Endodermal cell (in vitro differentiated cells): ENCODE measurements at places on chromosomes 11 and 22. TPM values are rescaled to one million over a fixed set of nuclear protein-coding genes. Genes with fewer than 3 reads are reported as not detected.

Gene TEF
- 7.9 to 13.1 TPM (median 9.7 TPM) in 3 replicates for total RNA-seq

Gene MARK2
- total RNA-seq: 28.9 to 45.3 TPM (median 39.7 TPM) in 3 replicates

Gene ADM2
- total RNA-seq: 4.0 and 4.6 TPM in 2 replicates

Gene APOBEC3H
- total RNA-seq: not detected in 2 replicates

Gene MPZL3
- 4.2 to 5.7 TPM (median 5.5 TPM) in 3 replicates for total RNA-seq

Gene CFAP300
- 3.5 to 5.2 TPM (median 3.6 TPM) in 3 replicates for total RNA-seq

Gene XBP1
- total RNA-seq: 111 TPM in 2 replicates

Gene DDTL
- 1.1 to 1.9 TPM (median 1.2 TPM) in 3 replicates for total RNA-seq

Gene IFITM10
- total RNA-seq: 1.0 and 1.1 TPM in 2 replicates

GRCh38 chr11:8684600-8685290 lies 2.2 kb downstream of the RPL27A start:
- no peak overlapping the region for H3K27ac ChIP-seq
- peak overlapping the region; percentile 100 for H3K4me3 ChIP-seq
- no peak for DNase-seq
- no peaks in the 10 kb centered on the region for H3K27me3 ChIP-seq
- peaks cover 27% of the 10 kb centered on the region for H3K4me1 ChIP-seq
- peaks cover 50% of the 10 kb centered on the region for H3K36me3 ChIP-seq

DNA sequence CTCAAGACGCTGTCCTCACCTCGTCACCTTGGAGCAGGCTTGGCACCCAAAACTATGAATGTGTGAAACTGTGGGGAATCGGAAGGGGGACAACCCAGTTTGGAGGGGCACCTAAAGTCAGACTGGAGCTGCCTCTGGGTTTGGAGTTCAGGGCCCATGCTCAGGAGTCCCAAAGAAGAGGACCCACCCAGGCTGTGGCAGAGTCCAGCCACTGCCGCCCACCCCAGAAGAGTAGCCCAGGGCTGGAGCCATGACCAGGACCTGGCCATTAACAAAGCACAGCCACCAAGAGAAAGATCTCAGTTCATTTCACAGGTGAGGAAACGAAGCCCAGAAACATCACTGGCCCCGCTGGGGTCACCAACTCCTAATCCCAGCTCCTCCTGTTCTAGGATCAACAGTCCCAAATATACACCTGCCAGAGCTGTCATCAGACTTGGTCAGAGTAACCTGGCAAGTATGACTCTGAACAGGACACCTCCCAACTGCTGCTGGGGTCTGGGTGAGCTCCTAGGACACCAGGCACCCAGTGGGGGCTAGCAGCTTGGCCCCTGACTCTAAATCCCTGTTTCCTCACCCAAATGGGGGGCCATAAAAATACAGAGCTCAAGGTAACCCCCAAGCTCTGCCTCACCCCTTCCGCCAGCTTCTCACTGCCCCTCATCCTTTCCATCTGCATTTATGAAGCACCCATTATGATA lies 2.7 kb downstream of the RAB3IL1 start:
- H3K4me1 ChIP-seq: no peaks in the 10 kb centered on the region
- H3K27ac ChIP-seq: no peak overlapping the region
- DNase-seq: no peak
- H3K27me3 ChIP-seq: peaks cover 10% of the 10 kb centered on the region

DNA sequence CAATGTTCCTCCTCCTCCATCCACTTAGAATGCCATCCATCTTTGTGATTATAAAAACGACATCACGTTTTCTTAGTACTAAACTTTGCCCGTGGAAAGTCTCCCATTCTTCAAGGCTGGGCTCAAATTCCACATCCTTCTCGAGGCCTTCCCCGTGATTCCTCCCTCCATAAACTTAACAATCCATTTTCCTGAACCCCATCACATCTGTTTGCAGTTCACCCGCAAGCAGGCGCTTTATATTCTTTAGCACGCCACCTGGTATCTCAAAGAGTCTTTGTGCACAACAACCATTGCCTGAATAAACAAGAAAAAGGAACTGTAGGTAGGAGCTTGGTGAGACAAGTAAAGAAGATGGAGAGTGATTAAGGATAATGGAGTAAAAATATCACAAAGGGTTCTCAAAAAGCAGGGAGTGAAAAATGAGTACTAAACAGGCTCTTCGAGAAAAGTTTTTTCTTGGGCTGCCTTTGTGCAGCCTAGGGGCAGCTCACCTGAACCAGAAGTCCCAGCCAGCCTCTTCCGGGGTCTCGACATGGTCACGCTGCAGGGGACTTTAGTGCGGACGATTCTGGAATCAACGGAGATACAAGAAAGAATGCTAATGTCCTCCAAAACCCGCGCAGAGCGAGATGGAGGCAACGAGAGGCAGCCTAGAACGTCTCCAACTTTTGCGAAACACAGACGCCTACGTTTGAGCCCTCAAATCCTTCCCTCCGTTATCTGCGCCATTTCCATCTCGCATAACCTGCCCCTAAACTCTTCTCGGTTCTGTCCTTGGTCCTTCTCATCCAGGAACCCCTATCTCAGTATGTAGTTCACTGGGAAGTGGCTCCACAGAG lies 585 bp downstream of the THYN1 start:
- no peaks in the 10 kb centered on the region for H3K27me3 ChIP-seq
- DNase-seq: peak; percentile 62
- H3K4me3 ChIP-seq: peak overlapping the region; percentile 99
- peaks cover 34% of the 10 kb centered on the region for H3K36me3 ChIP-seq
- no peaks in the 10 kb centered on the region for H3K4me1 ChIP-seq
- no peak overlapping the region for H3K27ac ChIP-seq

DNA sequence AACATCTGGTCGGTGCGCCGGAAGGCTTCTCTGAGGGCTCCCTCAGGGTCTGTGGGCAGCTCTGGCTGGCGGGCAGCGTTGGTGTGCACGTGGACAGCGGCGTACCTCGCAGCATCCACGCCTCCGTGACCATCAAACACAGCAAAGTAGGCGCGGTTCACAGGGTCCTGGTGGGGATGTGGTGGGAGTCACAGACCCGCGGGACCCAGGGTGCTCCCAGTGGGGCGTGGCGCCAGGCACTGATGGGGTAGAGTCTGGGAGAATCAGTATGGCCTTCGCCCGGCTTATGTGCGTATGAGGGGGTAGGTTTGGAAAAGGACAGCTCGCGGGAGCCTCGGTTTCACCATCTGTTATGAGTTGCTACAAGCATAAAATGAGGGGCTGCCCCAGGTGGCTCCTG lies 19.2 kb downstream of the PPM1F start:
- peaks cover 4% of the 10 kb centered on the region for H3K4me1 ChIP-seq
- no peaks in the 10 kb centered on the region for H3K27me3 ChIP-seq
- no peak for DNase-seq
- no peak overlapping the region for H3K4me3 ChIP-seq
- peaks cover 59% of the 10 kb centered on the region for H3K36me3 ChIP-seq
- no peak overlapping the region for H3K27ac ChIP-seq

- peak; percentile 62 for DNase-seq
- H3K36me3 ChIP-seq: peaks cover 12% of the 10 kb centered on the region
- H3K4me3 ChIP-seq: no peak overlapping the region
- H3K27me3 ChIP-seq: no peaks in the 10 kb centered on the region
Observed at GRCh38 chr22:46528121-46528610, 9.3 kb downstream of the CELSR1 start.

DNA sequence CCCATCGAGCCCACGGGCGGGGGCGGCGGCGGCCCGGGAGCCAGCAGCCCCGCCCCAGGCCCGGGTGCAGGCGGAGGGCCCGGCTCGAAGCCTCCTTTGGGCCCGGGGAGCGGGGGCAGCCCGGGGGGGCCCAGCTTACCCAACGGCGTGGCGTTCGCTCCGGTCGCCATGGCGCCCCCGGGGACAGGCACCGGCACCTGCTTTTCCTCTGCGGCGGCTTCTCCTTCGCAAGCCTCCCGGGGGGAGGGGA lies 194 bp downstream of the SF1 start:
- no peaks in the 10 kb centered on the region for H3K27me3 ChIP-seq
- peak overlapping the region; percentile 64 for H3K4me3 ChIP-seq
- DNase-seq: no peak
- H3K36me3 ChIP-seq: peaks cover 44% of the 10 kb centered on the region
- peaks cover 5% of the 10 kb centered on the region for H3K4me1 ChIP-seq

DNA sequence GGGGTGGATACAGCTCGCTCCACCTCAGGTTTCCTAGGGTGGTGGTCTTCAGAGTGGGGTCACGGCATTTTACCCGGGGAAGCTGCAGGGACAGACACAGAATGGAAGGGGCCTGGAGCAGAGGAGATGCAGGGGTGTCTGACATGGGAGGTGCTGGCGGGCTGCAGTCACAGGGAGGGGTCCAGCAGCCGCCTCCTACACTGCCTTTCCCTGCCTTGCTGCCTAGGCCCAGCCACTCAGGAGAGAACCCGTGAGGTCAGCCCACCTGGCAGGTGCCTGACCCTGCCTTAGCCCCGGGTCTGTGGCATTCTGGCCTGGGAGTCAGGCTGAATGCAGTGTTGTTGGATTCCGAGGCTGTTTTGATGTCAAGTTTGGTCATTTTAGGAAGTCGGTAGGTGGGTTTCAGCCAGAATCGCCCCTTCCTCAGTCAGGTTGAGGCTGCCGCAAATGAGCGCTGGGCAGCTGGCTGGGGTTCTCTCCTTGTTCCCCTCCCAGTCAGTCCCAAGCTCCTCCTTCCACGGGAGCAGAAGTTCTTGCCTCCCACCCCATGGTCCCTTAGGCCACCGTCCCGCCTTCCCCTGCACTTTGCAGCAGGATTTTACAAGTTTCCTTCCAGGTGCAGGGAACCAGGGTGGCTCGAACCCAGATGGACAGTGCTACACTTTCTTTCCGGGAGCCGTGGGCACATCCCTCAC lies 294.5 kb downstream of the TBC1D22A start:
- H3K36me3 ChIP-seq: peaks cover 5% of the 10 kb centered on the region
- no peak for DNase-seq
- H3K27ac ChIP-seq: no peak overlapping the region
- no peaks in the 10 kb centered on the region for H3K27me3 ChIP-seq
- no peak overlapping the region for H3K4me3 ChIP-seq

GRCh38 chr11:43268786-43269185 lies 43.0 kb upstream of the API5 start:
- H3K27me3 ChIP-seq: no peaks in the 10 kb centered on the region
- DNase-seq: no peak
- no peak overlapping the region for H3K27ac ChIP-seq
- H3K4me1 ChIP-seq: no peaks in the 10 kb centered on the region
- H3K36me3 ChIP-seq: no peaks in the 10 kb centered on the region

DNA sequence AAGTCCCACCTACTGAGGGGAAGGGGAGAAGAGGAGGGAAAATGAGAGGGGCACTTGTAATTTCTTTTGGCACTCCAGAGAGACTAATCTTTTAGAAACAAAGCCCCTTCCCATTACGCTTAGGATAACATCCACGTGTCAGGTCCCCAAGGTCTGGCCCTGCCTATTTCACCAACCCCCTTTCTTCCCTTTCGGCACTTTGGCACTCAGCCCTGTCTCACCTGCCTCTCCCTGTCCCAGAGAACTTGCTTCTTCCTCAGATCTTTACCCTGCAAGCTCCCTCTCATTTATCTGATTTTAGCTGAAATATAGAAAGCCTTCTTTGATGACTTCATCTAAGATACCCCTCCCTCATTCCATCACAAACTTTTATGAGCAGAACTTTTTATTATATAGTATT lies 55.5 kb downstream of the RASSF10 start:
- peaks cover 4% of the 10 kb centered on the region for H3K4me1 ChIP-seq
- no peak overlapping the region for H3K27ac ChIP-seq
- H3K36me3 ChIP-seq: no peaks in the 10 kb centered on the region
- DNase-seq: no peak
- H3K27me3 ChIP-seq: peaks cover 6% of the 10 kb centered on the region
- H3K4me3 ChIP-seq: no peak overlapping the region

DNA sequence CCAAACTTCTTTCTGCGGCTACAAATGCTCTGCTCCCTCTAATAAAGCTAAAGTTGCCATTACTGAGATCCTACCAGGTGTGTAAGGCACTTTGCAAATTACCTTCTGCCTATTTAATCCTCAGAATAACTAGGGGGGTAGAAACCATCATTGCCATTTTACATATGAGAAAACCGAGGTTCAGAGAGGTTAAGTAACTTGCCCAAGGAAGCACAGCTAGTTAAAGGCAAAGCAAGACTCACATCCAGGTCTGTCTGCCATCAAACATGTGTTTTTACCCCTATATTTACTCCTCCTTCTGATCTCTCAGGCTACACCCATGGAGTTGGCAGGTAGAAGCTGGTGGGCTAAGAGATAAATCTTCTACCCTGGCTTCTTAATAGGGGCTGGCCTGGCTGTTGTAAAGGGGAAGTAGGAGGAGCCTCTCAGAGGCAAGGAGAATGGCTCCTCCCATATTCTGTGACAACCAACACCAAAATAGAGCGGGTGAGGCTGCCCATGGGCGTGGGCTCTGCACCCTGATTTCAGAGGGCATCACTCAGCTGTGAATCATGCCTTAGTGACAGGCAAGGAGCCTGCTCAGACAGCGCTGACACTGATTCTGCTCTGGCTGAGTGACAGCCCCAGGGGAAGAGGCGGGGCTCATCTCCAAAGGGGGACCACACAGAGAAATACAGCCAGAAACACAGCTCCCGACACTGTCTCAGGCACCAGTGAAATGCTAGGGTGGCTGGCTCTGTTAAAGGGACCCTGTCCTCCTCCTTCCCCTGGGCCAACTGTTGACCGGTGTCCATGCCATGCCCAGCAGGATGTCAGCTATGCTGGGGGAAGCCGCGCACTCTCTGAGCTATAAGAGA lies 106.8 kb downstream of the ABTB2 start:
- H3K4me3 ChIP-seq: no peak overlapping the region
- peaks cover 40% of the 10 kb centered on the region for H3K27me3 ChIP-seq
- peaks cover 3% of the 10 kb centered on the region for H3K4me1 ChIP-seq
- no peaks in the 10 kb centered on the region for H3K36me3 ChIP-seq
- H3K27ac ChIP-seq: no peak overlapping the region

- H3K4me1 ChIP-seq: no peaks in the 10 kb centered on the region
- H3K36me3 ChIP-seq: no peaks in the 10 kb centered on the region
- DNase-seq: no peak
Observed at GRCh38 chr11:123674297-123674696, 19.9 kb upstream of the SCN3B start.

GRCh38 chr11:70913715-70914231 lies 338.6 kb downstream of the SHANK2 start:
- no peaks in the 10 kb centered on the region for H3K4me1 ChIP-seq
- H3K27me3 ChIP-seq: no peaks in the 10 kb centered on the region
- no peaks in the 10 kb centered on the region for H3K36me3 ChIP-seq
- DNase-seq: peak; percentile 54
- no peak overlapping the region for H3K27ac ChIP-seq

DNA sequence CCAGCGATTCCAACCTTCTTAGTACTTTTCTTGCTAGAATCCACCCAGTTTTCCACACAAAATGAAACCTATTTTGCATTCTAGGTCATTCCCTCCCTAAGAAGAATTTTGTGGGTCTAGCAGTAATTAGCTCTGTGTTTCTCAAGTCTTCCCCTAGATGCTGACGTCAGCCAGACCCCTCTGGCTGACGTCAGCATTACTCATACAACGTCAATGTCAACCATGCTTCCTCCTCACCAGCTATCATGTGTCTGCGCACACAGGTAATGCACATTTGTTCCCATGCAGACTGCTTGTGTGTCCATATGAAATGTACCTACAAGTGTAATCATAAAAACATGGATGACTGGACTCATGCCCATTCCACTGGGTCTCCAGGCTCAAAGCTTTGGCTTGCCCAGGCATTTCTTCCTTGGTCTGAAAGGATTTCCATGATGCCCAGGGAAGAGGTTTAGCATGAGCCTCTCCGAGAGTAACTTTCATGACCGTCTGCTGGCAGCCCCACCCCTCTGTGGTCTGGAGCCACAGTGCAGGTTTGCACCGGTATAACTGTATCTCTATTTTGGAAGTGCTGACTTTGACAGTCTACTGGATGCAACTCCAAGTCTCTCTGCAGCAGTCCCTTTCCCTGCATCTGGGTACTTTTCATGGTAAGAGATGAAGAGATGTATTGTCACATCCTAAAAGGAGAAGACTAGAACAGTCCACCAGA lies 58.6 kb downstream of the DSCAML1 start:
- no peaks in the 10 kb centered on the region for H3K27me3 ChIP-seq
- H3K4me1 ChIP-seq: peaks cover 9% of the 10 kb centered on the region
- H3K4me3 ChIP-seq: no peak overlapping the region
- H3K36me3 ChIP-seq: no peaks in the 10 kb centered on the region
- no peak for DNase-seq
- H3K27ac ChIP-seq: no peak overlapping the region
